ENCODE measurements at places on chromosomes 3 and 15.

DNA sequence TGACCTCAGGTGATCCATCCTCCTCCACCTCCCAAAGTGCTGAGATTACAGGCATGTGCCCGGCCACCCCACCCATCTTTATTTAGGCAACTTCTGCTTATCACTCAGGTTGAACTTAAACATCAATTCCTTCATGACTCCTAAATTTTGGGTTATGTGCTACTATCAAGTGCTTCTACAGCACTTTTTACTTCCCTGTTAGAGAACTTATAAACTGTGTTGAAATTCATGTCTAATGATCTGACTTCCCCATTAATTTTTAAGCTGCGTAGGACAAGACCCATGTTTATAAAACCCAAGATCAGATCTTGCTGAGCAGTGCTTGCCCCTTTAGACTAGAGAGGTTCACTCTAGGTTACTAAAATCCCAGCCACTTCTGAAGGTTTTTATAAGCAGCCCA, 266.2 kb upstream of the TPRG1 start:
- no peak for DNase-seq

- DNase-seq = peak; percentile 65
Observed at GRCh38 chr3:122936335-122936734, 91.2 kb downstream of the SEMA5B start.

- DNase-seq = no peak
Observed at GRCh38 chr3:4674216-4674615, 181.1 kb downstream of the ITPR1 start.

- DNase-seq = peak; percentile 18
Observed at GRCh38 chr15:101499863-101500713, 10.6 kb upstream of the PCSK6 start.

- DNase-seq = no peak
Observed at GRCh38 chr3:104907507-104907906, 459.2 kb upstream of the ALCAM start.

DNA sequence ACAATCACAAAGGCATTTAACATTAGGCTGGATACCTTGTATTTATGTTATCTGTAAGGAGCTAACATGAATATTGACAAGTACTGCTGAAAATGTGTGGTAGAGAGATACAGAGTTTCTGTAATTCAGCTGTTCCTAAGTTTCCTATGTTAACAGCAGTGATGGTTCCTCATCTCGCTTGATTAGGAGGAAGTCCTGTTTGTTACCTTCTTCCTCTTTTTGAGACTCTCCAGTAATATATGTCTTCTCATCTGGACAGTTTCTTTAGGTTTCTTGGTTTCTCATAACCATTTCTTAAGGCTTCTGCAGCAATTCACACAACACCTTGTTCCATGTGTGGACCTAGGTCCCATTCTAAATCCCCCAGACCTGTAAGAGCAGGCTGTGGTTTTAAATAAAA, 11.4 kb upstream of the PEX5L start:
- no peak for DNase-seq

GRCh38 chr3:137116619-137117018, 158.8 kb downstream of the IL20RB start:
- DNase-seq = no peak

DNA sequence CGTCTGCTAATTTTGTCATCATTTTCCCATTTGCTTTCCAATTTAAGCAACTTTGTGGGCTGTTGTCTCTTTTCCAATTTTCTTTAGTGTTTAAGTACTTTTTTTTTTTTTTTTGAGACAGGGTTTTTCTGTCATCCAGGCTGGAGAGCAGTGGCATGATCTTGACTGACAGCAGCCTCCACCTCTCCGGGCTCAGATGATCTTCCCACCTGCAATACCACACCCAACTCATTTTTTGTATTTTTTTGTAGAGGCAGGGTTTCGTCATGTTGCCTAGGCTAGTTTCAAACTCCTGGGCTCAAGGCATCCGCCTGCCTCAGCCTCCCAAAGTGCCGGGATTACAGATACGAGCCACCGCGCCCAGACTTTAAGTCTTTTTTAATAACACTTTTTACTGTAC, 26.2 kb upstream of the EIF4A2 start:
- DNase-seq = no peak

DNA sequence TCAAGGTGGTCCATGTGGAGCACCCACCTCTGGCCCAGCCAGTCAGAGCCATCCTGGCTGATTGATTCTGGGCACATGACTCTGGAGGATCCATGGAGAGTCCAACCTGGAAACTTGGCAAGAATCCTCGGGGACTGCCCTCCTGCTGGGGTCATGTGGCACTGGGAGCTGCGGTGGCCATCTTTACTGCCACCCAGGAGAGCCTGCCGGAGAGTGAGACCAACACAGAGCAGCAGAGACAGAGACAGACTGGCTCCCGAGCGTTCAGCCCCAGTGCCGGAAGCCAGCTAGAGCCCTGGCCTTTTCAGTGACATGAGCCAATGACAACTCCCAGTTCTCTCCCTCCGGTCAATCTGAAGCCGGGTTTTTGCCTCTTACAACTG, 11.5 kb upstream of the GATA2 start:
- no peak for DNase-seq

DNA sequence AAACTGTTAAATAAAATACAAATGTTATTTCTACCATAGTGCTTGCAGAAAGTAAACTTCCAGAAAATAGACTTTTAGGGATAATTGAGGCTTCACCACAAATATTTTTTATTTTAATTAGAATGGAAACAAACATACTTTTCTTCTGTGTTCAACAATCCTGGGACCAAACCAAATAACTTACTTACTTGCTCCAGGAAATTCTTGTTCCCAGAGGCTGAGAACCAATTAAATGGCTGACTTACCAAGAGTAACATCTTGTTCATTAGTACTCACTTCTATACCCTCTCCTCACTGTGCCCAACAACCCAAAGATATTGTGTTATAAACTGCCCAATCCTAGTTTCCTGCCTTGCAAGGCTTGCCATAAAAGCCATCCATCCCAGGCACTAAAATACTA, 172.2 kb upstream of the PFN2 start:
- DNase-seq = no peak

DNA sequence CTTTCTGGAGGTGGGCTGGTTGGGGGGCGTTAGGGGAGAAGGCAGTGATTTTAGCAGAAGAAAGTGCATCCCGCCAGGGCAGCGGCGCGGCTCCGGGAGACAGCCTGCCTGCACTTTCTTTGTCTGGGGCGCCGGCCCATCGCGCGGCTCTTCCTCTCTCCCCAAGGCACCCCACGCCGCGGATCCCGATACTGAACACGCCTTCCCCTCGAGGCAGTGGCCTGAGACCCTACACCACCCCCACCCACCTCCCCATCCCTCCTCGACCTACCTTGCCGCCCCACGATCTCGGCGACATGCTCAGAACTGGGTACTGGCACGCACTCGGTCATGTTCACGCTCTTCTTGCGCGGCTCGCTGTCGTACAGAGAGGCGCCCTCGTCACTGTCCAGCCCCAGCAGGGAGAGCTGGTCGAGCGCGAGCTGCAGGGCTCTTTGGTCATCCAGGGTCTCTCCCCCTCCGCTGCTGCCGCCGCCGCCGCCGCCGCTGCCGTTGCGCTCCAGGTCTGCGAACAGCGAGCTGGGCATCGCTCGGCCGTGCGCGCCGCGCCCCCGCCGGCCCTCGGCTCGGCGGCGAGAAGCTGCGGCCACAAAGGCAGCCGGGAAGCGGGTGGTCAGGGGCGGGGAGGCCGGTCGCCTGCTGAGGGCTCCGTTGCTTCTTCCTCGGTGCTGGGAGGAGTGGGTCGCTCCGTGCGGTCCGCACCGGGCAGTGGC, 483 bp downstream of the MEX3B start:
- no peak for DNase-seq

GRCh38 chr15:69462030-69462492, 9.4 kb downstream of the RPLP1 start:
- no peak for DNase-seq

DNA sequence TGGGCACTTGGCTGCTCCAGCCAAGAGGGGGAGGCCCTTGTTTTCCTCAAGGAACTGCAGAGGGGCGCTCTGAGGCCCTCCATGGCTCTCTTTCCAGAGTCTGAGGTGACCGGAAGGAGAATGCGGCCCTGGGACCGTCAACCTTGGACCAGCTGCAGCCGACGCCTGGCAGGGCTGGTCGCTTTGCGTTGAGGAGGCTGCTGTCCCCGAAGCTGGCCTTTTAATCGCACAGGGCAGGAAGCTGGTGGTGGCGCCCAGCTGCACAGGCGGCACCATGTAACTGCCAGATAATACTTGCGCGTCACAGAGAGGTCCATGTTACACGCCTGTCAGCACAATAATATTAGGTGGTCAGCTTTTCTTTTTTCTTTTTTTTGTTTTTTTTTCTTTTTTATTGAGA, 875 bp upstream of the HLTF start:
- no peak for DNase-seq

- no peak for DNase-seq
Observed at GRCh38 chr3:61841111-61841845, 279.9 kb downstream of the PTPRG start.

DNA sequence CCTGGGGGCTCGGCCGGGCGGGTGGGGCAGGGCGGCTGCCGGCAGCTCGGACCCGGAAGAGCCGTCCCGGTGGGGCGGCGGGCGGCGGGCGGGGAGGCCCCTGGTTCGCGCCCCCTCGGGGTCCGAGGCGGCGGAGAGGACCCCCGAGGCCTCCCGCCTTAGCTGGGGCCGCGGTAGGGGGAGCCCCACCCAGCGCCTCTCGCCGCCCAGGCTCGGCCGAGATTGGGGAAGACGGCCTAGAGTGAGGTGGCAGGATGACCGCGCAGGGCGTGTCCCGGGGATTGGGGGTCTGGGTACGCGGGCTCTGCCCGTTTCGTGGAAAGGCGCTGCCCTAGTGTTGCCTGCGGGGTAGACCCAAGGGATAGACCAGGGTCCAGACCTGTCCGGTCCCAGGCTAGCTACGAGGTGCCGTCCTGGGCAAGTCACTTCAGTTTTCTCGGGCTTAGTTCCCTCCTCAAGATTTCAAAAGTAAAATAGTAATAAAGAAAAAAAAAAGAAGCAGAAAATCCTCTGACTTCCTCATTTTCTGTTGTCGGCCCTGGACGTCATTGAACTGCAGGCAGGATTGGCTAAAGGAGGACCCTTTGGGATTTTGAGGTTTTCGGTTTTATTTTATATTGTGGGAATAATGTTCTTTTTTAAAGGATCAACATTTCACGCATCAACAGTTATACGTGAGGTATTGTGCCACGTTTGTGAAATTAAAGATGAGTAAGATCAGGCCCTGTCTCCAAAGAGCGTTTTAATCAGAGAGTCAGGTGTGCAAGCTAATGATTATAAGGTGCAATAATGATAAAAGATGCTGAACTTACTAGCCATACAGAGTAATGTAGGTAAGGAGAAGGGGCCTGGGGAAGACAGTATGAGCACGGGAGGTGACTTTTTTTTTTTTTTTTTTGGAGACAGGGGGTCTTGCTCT, 679 bp downstream of the IQGAP1 start:
- no peak for DNase-seq

DNA sequence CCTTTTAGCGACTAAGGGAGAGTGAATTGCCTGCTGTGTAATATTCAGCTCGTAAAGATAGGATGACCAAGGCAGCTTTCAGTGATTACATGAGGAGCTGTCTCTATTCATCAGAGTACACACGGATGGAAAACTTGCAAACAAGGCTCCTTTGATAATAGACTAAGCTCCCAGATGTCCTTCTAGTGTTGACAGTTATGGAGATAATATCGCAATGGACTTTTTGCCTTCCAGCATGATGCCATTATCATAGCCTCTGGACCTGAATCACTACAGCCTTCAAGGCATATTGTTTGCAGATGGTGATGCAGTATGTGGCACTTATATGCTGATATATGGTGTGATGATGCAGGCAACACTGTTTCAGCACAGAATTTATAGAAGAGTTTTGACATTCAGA, 93.9 kb downstream of the ECT2 start:
- DNase-seq = no peak

GRCh38 chr15:94002041-94002440, 229.3 kb upstream of the MCTP2 start:
- no peak for DNase-seq

DNA sequence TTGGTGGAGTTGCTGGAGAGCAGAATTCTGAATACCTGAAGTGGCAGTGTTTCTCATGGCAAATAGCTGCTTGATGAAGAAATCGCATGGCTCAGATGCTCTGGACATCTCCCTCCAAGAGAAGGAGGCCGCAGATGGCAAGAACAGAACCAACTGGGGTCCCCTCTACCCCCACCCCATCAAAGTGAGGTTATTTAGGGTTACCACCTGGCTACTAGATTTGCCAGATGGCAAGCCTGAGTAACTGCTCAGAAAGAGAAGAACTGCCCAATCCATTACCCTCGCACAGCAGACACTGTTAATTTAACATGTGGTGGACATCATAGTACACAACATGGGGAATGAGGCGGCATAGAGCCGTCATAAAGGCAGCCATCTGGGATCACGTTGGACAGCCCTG, 30.5 kb upstream of the LIPC start:
- no peak for DNase-seq

GRCh38 chr3:171444001-171444690, 16.1 kb downstream of the TNIK start:
- DNase-seq = no peak

GRCh38 chr15:92385096-92385495, 8.6 kb upstream of the ST8SIA2 start:
- DNase-seq = no peak

DNA sequence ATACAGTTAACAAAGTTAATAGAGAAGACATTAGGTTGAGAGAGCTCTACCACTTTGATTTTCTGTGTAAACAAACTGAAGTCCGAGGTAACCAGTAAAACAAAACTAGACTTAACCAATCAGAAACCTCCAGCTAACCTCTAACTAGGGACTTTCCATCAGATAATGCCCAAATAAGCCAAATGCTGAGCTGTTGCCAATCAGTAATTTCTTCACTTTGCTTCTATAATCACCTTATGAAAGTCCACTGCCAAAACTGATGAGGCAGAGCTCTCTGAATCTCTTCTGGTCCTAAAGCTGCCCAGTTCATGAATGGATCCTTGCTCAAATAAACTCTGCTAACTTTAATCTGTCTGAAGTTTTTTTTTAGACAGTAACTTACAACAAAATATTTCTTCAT, 448.0 kb upstream of the NECTIN3 start:
- no peak for DNase-seq

- no peak for DNase-seq
Observed at GRCh38 chr3:38118421-38119247, 18.3 kb downstream of the ACAA1 start.

DNA sequence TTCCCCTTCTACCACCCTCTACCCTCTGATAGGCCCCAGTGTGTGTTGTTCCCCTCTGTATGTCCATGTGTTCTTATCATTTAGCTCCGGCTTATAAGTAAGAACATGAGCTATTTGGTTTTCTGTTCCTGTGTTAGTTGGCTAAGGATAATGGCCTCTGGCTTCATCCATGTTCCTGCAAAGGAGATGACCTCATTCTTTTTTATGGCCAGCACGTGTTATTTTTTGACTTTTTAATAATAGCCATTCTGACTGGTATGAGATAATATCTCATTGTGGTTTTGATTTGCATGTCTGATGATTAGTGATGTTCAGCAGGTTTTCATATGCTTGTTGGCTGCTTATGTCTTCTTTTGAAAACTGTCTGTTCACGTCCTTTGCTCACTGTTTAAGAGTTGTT, 63.1 kb upstream of the NPHP3 start:
- no peak for DNase-seq

GRCh38 chr3:113514265-113514769, 639 bp downstream of the SPICE1 start:
- no peak for DNase-seq

GRCh38 chr3:46906471-46907058, 29.0 kb downstream of the PTH1R start:
- DNase-seq = no peak

GRCh38 chr3:72756900-72757299, 91.3 kb downstream of the SHQ1 start:
- no peak for DNase-seq

Measured in NCI-H1694 treated with DMSO at 0.1 percent for 48 hours (cell line).